ENCODE measurements at places on chromosomes 3 and 15.

GRCh38 chr15:34717729-34718128 lies 37.1 kb downstream of the GJD2 start:
- DNase-seq, result no peak

- no peak for DNase-seq
Measured at GRCh38 chr3:14691239-14691638, 16.3 kb downstream of the C3orf20 start.

DNA sequence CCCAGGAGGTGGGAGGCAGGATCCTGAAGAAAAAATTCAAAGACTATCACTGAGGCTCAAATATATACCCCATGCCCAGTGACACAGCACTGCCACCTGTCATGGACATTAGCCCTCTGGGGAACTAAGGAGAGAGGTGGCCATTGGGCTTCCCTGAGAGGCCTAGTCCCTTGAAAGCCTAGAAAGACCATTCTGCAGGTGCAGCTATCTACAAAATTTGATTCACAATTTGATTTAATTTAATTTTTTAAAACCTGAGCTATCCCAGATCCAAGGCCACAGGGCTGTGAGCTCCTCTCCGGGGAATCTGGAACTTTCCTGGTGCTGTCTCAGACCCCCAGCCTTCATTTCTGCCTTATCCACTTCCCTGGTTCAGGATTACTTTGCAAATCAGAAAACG lies 16.9 kb upstream of the KLHL24 start:
- DNase-seq, result no peak

DNA sequence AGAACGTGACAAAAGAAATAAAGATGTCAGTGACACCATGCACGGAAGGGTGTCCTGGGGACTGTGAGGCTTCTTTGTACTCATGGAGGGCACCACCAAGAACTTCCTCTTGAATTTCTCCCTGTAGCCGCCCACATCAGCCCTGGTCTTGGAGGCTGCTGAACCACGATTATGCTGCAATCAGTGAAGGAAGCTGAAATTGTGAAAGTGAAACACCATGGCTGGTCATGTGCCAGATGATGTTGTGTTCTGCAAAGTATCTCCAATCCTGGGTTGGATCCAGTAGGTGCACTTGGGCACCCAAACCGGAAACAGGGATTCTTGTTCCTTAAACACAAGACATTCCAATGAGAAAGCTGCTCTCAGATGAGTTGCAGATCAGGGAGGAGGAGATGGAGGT lies 104.4 kb upstream of the GOLGA6L6 start:
- DNase-seq, result no peak

DNA sequence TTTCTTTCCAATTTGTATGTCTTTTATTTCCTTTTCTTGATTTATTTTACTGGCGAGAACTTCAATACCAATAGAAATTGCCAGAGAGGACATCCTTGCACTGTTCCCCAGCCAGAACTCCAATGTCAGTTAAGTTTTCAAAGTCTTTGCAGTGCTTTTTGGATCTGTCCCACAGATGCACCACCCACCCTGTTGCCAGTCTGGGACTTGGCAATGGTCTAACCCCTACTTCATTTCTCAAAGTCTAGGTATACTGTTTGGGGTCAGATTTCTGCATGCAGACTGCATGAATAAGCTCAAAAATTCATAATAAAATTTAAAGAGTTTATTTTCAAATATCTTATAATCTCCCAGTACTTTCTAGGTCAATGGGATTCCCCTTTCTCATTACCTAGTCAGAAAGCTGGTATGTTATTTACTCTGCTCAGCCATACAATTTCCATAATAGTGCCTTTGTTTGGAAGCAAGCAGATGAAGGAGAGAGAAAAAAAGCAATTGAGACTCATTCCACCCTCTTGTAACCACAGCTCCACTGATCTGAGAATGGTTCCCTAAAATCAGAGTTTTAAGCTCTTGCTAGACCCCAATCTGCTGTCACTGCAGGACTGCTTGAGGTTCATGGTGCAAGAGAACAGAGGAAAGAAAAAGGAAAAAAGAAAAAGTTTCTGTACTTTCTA lies 125.9 kb upstream of the PLXND1 start:
- DNase-seq, result no peak

DNA sequence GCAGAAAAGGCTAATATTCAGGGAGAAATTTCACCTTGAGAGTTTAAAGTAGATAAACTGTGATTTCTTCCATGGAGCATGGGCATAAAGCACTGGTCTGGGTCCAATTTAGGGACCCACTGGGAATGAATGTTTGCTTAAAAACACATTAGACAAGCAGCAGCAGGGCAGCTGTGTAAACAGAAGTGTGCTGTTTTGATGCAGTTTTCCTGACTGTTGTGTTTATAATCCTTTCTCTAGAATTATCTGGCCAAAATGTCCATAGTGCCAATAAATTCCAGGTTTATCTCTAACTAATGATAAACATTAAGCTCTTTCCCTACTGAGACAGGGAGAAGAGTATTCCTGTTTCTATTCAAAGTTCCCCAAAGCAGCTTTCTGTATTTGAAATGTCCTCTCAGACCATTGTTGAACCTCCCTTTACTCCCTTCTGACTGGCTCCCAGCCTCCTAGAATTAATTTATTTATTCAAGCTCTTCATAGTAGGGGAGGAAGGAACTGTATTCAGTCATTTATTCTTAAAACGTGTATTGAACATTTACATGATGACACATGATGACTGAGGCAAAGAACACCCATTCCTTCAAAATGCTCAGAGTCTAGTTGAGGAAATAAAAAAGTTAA lies 7.0 kb upstream of the TM4SF18 start:
- no peak for DNase-seq

DNA sequence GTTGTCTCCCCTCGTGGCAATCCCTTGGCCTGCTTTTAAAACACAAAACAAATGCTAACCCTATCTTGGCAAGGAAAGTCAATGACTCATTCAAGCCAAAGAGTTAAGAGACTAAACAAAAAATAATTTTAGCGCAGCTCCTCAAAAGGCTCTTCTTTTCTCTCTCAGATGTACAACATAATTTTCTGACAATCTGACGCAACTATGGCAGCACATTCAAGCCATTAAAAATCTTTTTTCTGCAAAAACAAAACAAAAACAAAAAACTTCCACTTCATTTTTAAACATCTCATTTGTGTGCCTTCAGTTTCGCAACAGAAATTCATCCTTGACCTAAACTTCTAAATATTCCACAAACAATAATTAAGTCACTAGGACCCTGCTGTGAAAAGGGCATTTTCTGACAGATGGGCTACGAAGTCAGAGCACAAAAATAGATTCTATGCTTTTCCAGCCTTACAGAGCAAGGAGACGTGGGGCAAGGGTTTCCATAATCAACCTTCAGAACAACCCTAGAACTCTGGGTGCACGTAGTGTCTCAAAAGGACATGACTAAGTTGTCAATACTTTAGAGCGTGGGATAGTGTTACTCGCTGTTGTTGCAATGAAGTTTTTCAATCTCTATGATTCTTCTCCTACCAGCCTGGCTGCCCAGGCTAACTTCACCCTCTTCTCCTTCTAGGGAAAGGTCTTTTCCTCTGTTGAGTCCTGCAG lies 84.3 kb downstream of the MB21D2 start:
- DNase-seq, result no peak
